Retina (tissue), 1 donor: ENCODE measurements at places on chromosomes 4 and X.
A peak's percentile ranks its signal among the peaks of the same experiment; 100 is the strongest.

DNA sequence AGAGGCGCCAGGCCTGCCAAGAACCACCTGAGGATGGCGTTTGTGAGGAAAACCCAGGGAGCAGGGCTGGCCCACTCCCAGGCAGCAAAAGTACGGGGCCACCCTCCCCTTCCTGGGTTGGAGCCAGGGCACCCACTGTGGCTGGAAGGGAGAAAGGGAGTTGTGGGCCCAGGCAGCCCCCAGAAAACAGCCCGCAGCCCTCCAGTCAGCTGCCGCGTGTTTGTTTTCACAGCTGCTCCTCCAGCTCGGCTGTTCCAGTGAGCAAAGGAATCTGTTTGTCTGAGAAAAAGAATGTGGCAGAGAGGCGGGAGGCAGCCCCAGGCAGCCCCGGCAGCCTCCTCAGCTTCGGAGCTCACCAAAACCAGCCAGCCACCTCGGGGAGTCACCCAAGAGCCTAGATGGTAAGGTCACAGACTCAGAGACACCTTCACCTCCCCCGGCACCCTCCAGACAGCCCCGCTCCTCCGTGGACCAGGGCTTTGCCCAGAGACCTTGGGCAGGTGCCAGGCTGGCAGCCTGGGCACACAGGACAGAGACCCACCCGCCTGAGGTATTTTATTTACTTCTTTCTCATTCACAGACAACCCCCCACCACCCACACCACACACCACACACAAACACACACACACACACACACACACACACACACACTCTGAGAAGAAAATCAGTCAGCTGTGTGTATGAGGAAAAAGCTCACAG is 338.1 kb downstream of the BCOR start:
- DNase-seq: peak; percentile 46

- DNase-seq: no peak
Measured at GRCh38 chr4:27973700-27974099, 1113.1 kb downstream of the STIM2 start.

DNA sequence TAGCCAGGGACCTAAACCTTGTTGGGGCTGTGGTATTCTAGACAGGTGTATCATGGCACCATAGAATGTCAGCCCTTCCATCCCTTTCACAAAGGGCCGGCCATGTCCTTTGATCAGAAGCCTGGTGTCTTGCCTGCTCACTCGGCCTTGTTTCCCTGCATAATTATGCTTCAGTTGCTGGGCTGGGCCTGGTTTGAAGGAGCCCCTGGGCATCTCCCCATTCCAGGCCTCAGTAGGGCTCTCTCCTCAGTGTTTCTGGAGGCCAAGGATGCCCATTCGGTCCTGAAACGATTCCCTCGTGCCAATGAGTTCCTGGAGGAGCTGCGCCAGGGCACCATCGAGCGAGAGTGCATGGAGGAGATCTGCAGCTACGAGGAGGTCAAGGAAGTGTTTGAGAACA is 4.5 kb downstream of the PRRG3 start:
- no peak for DNase-seq

DNA sequence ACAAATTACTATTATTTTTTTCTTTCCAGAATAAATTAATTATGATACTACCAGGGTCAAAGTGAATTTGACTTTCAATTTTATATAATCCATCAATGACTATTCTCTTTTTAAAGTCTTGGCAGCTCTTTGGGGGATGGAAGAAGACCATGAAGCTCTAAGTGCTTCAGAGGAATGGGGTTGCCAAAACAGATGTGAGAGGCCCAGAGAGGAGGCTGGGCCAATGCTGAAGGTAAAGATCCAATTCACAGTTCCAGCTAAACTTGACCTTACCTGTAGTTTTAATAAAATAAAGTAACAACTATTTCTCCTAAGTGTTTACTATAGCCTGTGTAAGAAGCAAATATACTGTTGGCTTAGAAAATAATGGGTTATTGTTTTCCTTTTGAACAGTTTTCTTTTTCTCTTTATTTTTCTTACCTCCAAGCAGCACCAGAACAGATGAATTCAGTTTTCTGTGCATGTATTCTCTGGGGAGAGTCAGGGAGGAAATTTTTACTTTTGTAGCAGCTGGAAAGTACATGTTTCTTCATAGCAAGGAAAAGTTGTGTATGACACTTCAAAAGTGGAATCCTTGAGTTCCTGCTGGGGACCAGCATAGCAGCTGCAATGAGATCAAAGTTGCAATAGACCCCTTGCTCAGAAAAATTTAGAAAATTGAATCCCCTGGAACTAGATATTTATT is 104.9 kb downstream of the CEP44 start:
- no peak for DNase-seq

- no peak for DNase-seq
Measured at GRCh38 chrX:46407753-46408130, 137.5 kb downstream of the ZNF674 start.

- no peak for DNase-seq
Measured at GRCh38 chr4:46933686-46934085, 24.6 kb upstream of the COX7B2 start.

DNA sequence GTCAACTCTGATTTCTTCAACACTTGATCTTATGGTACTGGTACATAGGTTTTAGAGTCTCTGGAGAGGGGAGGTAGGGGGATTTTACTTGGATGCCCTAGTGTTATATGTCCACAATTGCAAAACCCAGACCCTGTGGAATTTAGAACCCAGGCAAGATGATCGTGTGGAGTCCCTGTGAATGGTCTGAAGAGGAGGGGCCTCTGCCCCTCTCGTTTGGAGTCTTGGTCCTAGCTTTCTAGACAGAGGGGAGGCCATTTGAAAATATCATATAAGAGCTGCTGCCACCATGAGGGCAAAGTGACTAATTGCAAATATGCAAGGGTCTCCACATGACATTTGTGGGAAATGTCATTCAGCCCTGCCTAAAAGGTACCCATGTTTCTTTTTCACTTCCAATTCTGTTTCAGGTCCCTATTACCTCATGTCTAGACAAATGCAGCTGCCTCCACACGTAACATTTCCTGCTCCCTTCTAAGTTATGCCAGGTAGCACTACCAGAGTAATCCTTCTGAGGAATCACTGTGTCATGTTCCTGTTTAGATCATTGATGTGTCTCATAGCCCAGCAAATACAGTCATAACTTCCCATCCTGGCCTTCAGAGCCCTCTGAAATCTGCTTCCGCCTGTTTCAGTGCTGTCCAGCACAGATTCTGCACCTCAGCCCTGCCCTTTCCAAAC is 126.8 kb downstream of the KLHL8 start:
- peak; percentile 69 for DNase-seq
